ENCODE measurements at places on chromosomes 7 and 10. TPM values are rescaled to one million over a fixed set of nuclear protein-coding genes. Genes with fewer than 3 reads are reported as not detected.
A peak's percentile ranks its signal among the peaks of the same experiment; 100 is the strongest.

DNA sequence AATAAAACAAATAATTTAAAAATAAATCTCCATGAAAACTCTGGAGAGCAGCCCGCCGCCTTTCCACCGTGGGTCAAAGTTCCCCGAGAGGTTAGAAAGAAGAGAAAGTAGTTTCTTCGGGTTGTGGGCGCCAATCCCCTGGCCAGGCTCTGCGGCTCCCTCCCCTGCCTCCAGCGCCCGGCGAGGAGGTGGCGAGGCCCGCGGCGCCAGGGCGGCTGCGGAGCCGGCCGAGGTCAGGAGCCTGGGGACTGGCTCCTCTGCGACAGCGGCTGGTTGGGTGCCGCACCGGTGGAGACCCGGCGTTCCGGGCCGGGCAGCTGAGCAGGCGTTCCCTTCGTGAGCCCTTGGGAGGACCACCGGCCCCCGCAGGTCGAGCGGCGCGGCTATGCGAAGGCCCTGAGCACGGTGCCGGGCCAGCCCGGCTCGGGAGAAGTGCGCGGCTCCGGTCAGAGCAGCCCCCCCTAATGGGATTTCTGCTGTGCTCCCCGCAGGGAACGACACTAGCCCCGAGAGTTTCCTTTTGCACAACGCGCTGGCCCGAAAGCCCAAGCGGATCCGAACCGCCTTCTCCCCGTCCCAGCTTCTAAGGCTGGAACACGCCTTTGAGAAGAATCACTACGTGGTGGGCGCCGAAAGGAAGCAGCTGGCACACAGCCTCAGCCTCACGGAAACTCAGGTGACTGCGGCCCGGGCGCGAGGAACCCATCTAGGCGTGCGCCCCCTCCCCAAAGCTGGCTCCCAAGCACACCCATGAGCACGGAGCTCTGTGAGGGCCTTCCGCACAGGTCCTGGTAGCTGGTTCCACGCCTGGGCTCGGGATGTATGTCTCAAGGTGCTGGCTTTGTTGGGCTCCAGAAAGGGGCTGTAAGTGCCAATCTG, 2.8 kb downstream of the EMX2 start:
- no peak for DNase-seq

GRCh38 chr7:72265071-72265904, 146.8 kb downstream of the CALN1 start:
- DNase-seq: no peak

DNA sequence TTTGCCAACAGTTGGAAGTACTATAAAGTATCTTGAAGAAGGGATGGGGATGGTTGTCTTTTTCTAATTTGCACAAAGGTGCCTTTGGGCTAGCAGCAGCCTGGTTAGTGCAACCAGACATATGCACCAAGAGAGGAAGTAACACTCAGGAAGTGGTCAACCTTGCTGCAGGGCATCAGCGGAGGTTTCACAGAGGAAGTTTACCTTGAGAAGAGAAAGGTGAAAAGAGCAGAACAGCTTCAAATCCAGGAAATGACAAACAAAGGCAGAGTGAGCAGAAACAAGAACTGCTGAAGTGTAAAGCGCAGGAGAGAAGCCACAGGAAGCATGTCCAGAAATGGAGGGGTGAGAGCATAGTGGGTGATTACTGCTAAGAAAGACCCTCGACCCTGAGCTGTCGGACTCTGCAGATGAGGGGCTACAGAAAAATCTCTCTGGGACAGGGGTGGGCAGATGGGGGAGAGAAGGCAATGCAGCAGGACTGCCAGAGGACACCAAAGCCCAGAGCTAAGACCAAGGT, 66.9 kb downstream of the STK17A start:
- DNase-seq: no peak

The MSMB gene
- total RNA-seq: not detected

GRCh38 chr7:158110034-158110590, 477.5 kb downstream of the PTPRN2 start:
- DNase-seq: no peak

DNA sequence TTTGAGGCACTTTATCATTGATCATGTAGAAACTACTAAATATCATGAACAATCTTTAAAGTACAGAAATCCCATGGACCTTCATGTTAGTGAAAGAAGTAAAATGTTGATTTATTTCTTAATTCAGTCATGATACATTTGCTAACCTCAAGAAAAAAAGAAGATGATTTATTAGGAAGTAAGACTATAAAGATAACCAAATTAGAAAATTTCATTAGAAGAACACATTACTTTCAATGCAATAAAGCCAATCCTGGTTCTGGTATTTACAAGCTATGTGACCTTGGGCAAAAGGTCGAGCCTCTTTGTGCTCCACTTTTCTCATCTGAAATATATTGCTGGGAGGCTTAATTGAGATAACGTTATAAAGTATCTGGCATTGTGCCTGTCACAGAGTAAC, 365.0 kb downstream of the KIF20B start:
- no peak for DNase-seq

- DNase-seq: no peak
These were observed 37.3 kb upstream of the SLC29A3 start for GRCh38 chr10:71281646-71282322.

- no peak for DNase-seq
These were observed 503.8 kb downstream of the INHBA start for GRCh38 chr7:41199136-41199535.

DNA sequence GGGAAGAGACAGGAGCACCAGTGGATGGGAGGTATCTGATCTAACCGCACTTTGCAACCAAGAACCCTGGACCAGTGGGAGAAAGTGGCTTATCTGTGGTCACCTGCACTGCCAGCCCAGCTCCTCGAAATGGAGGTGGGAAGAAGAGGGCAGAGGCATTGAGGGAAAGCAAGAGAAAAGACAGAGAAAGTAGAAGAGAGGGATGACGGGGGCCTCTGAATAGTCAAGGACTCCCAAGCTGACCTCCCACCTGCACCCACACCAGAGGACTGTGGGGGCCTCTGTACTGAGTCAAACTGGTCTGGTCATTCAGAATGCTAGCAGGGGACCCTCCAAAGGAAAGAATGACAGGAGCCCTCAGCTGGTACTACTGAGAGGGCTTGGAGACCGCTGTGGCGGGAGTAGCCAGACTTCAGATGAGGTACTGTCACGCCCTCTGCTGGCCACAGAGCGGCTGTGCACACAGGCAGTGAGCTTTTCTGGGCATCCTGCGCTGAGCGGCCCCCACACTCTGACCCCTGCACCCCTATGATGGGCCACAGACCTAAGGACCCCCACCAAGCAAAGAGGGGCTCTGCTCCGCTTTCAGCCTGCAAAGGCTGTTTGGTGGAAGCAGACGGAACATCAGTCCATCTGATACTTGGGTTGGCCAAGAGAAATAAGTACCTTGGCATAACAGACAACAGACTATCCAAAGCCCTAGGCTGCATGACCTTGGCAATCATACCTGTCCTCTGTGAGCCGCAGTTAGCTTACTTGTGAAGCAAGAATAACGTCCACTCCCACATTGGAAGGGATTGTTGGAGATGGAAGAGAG, 112.9 kb downstream of the COL13A1 start:
- peak; percentile 74 for DNase-seq

The OR2A42 gene
- total RNA-seq: not detected

GRCh38 chr7:271266-272107, 18.5 kb upstream of the FOXL3 start:
- DNase-seq: no peak

The CH25H gene
- not detected for total RNA-seq

DNA sequence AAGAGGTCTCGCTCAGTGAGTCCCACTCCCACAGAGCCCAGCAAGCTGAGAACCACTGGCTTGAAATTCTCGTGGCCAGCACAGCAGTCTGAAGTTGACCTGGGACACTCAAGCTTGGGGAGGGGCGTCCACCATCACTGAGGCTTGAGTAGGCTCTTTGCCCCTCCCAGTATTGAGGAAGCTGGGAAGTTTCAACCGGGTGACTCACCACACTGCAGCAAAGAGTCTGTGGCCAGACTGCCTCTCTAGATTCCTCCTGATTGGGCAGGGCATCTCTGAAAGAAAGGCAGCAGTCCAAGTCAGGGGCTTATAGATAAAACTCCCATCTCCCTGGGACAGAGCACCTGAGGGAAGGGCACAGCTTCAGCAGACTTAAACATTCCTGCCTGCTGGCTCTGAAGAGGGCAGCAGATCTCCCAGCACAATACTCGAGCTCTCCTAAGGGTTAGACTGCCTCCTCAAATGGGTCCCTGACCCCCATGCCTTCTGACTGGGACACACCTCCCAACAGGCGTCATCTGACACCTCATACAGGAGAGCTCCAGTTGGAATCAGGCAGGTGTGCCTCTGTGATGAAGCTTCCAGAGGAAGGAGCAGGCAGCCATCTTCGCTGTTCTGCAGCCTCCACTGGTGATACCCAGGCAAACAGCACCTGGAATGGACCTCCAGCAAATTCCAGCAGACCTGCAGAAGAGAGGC, 970.9 kb upstream of the LRRN3 start:
- DNase-seq: no peak

GRCh38 chr10:67115972-67116371, 190.1 kb downstream of the LRRTM3 start:
- DNase-seq: no peak

DNA sequence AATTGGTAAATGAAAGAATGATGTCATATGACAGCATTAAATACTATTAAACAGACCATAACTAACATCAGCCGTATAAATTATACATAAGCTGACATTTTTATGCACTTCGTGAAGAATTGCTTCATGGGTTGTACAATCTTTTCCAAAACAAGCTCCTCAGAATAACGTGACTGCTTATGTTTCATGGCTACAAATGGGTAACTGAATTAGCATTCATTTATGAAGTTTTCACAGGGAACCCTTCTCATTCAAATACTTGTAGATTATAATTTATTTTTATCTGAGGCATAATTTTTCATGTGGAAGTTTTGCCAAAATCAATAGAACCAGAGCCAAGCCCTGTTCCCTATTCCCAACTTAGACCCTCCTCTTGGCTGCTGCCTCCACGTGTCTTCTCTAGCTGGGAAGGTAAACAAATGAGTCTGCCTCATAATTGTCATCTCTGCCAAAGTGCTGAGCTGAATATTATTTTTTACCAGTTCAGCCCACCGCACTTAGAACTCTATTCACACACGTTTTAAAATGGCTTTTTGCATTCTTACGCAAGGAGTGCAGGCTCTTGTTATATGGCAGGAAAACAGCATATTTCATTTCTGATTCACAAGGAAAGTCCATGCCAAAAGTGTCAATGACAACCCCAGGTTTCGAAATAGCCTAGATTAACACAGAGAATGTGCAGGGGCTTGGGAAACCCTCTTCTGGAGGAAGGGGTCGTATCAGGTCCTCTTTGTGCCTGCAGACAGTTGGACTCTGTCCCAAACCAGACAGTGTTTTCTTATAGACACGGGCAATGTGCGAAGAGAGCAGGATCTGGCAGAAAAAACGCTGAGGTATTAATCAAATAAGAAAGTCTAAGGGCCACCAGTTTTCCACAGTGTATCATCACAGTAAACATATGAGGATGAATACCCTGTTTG, 370.7 kb upstream of the MGMT start:
- no peak for DNase-seq

DNA sequence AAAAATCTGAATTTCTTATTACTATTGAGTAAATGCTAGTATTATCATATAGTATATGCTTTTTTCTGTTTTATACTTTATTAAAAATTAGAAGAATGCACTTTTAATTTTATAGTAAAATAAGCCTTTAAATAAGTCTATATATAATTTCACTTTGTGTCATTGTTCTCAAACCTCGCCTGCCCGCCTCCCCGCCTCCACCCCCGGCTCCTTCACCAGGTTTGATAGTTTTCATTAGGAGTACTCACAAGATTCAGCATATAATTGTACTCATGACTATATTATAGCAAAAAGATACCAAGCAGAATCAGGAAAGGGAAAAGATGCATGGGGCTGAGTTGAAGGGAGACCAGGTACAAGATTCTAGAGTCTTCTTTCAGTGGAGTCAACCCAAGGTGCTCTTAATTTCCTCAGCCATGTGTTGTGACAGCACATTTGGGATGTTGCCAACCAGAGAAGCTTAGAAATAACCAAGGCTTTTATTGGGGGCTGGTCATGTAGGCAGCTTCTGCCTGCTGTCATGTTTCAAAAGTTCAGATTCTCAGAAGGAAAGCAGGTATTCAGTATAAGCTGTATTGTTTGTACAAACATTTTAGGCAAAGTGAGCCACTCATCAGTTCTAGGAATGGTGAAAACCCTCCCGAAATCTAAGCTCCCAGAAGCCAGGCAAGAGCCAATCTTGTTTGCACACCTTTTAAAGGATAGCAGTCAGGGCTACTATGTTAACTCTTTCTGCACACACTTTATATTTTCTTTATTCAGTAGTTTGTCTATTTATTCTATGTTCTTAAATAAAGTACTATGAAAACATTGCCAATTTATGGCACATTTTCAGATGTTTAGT, 12.3 kb downstream of the NHLRC2 start:
- no peak for DNase-seq

The PTN gene
- 3.1 TPM for total RNA-seq

DNA sequence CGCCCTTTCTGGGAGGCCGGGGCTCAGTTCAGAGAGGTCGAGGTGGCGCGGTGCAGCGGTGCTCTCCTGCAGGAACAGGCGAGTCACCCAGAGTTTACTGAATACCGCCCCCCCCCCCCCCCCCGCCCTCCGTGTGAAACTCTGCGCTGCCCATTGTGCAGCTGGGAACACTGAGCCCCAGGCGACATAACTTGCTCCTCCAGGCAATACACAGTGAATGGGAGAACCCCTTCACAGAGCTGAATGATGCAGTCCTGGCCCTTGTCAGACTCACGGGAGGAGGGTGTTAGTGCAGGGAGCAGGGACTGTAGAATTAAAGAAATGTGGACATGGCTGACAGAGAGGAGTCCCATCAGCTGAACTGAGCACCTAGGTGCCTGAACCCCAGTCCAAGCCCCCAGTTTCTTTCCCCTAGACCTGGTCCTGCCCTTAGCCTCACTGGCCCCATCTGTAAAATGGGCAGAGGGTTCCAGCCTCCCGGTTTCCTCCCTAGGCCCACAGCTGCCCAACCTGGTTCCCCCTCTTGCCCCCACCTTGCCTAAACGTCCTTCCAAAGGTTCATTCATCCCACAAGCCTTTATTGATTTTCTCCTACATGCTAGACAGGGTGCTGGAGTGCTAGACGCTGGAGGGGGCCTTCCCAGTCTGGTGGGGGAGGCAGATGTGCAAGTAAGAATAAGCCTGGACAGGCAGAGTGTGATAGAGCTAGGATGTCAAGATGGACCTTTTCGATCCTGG, 869 bp upstream of the LOXL4 start:
- DNase-seq: no peak

- DNase-seq: no peak
These were observed 504.0 kb downstream of the SORCS1 start for GRCh38 chr10:106660550-106660949.

The RBM20 gene
- 2.7 TPM for total RNA-seq

DNA sequence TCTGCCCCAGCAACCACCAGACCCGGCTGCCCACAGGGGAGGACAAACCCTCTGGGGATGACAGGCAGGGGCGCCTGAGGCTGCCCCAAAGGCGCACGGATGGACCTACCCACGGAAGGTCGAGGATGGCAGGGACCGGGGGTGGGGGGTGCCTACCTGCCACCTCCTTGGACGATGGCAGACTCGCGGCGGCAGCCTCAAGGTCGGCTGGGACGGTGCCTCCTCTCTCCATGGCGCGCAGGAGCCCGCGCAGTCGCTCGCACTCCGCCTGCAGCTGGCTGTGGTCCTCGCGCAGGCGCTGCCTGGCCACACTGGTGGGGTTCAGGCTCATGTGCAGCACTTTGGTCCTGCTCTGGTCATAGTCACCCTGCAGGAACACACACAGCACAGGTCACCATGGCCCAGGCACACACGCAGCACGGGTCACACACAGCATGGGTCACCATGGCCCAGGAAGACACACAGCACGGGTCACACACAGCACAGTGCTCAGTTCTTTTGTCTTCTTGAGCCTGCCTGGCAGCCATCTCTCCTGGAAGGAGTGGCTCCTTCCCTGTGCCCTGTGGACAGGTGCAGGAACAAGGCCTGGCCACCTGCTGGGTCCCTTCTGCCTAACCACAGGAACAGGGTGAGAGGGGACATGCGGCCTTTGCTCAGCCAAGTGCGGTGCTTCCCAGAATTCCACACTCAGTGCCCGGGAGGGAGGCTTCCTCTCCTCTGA, 266.6 kb downstream of the ELFN1 start:
- no peak for DNase-seq

All from progenitor cell of endocrine pancreas (in vitro differentiated cells).